Cardiac muscle cell (in vitro differentiated cells and primary cell): ENCODE measurements at places on chromosomes 5 and 9. TPM values are rescaled to one million over a fixed set of nuclear protein-coding genes. Genes with fewer than 3 reads are reported as not detected.

EFNA5 gene
- 3.9 and 12.0 TPM in 2 replicates for total RNA-seq

NRARP gene
- total RNA-seq: 8.8 and 16.5 TPM in 2 replicates

ECSCR gene
- not detected in 2 replicates for total RNA-seq

PPP3R2 gene
- not detected in 2 replicates for total RNA-seq

SPINK14 gene
- total RNA-seq: not detected in 2 replicates

LCNL1 gene
- total RNA-seq: 0.36 TPM in 1 of 2 replicates, not detected in the other

BARX1 gene
- 0.24 TPM in 1 of 2 replicates, not detected in the other for total RNA-seq

SV2C gene
- total RNA-seq: 0.24 and 0.28 TPM in 2 replicates

SARDH gene
- total RNA-seq: 10.8 and 16.9 TPM in 2 replicates

DBH gene
- not detected in 2 replicates for total RNA-seq

IL17B gene
- 6.4 and 9.0 TPM in 2 replicates for total RNA-seq

OLFML2A gene
- 4.7 and 10.7 TPM in 2 replicates for total RNA-seq

ADGRV1 gene
- total RNA-seq: 15.5 and 18.4 TPM in 2 replicates

CCDC180 gene
- 3.7 and 15.7 TPM in 2 replicates for total RNA-seq

TJP2 gene
- 81.3 and 102 TPM in 2 replicates for total RNA-seq

CTXN3 gene
- not detected in 2 replicates for total RNA-seq

TAL2 gene
- not detected in 2 replicates for total RNA-seq

IL9 gene
- total RNA-seq: not detected in 2 replicates

CAVIN4 gene
- total RNA-seq: 2.3 and 2.4 TPM in 2 replicates

AGXT2 gene
- 0.07 TPM in 1 of 2 replicates, not detected in the other for total RNA-seq

SMC5 gene
- total RNA-seq: 8.5 and 15.3 TPM in 2 replicates

PCDHGA3 gene
- 1.5 and 3.2 TPM in 2 replicates for total RNA-seq

PKD2L2 gene
- not detected in 2 replicates for total RNA-seq

BARHL1 gene
- not detected in 2 replicates for total RNA-seq

CCL28 gene
- 0.07 TPM in 1 of 2 replicates, not detected in the other for total RNA-seq

MLANA gene
- not detected in 2 replicates for total RNA-seq

DRD1 gene
- total RNA-seq: 1.3 and 3.1 TPM in 2 replicates

PCDHB9 gene
- total RNA-seq: 7.4 and 7.9 TPM in 2 replicates

ASPN gene
- total RNA-seq: not detected in 2 replicates

PCDHA1 gene
- total RNA-seq: 0.25 TPM in 1 of 2 replicates, not detected in the other

PCA3 gene
- total RNA-seq: not detected in 2 replicates

FOXD4 gene
- 0.81 and 1.5 TPM in 2 replicates for total RNA-seq

ARL10 gene
- 10.3 and 29.5 TPM in 2 replicates for total RNA-seq

IFNA14 gene
- total RNA-seq: not detected in 2 replicates

TRMO gene
- 9.1 and 13.2 TPM in 2 replicates for total RNA-seq

TMC1 gene
- total RNA-seq: not detected in 2 replicates

NUTM2F gene
- 1.7 TPM in 1 of 2 replicates, not detected in the other for total RNA-seq

FAM151B gene
- total RNA-seq: 1.0 and 2.0 TPM in 2 replicates

TAF1L gene
- total RNA-seq: 0.09 TPM in 1 of 2 replicates, not detected in the other
